ENCODE measurements at places on chromosomes 12 and 14. TPM values are rescaled to one million over a fixed set of nuclear protein-coding genes. Genes with fewer than 3 reads are reported as not detected.

Gene MEG3
- 112 TPM for total RNA-seq

Gene GXYLT1
- 19.2 TPM for total RNA-seq

Gene PLCZ1
- not detected for total RNA-seq

Gene IRAK3
- total RNA-seq = 3.5 TPM

Gene KTN1
- total RNA-seq = 184 TPM

Gene SLC17A8
- not detected for total RNA-seq

Gene ANO4
- total RNA-seq = 0.38 TPM

Gene IL22
- not detected for total RNA-seq

Gene BHLHE41
- 2.1 TPM for total RNA-seq

Gene COL2A1
- total RNA-seq = under 0.01 TPM

Gene PLEK2
- 42.0 TPM for total RNA-seq

Gene PROX2
- not detected for total RNA-seq

Gene PRB2
- total RNA-seq = not detected

Gene MORN3
- 0.56 TPM for total RNA-seq

Gene TAS2R20
- 1.2 TPM for total RNA-seq

Gene FKBP3
- 40.5 TPM for total RNA-seq

Gene TROAP
- total RNA-seq = 1.1 TPM

Data from regular cardiac myocyte (primary cell).